Activated CD4-positive, alpha-beta T cell treated with anti-CD3 and anti-CD28 coated beads for 48 hours (primary cell): ENCODE measurements at places on chromosomes 11 and 22.

- DNase-seq = no peak
These were observed 2.1 kb downstream of the LRP5 start for GRCh38 chr11:68314203-68315170.

- DNase-seq = peak; percentile 63
These were observed 43.4 kb downstream of the CPT1A start for GRCh38 chr11:68798221-68798813.

DNA sequence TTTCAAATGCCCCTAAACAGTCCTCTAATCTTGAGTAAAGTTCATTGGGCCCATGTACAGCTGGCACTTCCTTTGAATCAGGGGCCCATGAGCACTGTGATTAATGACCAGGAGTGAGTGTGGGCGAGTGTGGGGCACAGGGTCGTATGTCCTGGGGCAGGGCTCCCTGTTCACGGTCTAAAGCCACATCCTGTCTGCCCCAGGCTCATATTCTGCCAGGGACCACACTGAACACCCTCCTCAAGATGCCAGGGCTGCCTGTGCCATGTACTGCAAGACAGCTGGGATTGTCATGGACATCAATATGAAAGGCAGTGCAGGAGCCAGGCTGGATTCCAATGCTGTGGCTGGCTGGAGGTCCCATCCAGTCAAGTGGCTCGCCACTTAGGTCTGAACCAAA is 130.5 kb downstream of the KIRREL3 start:
- DNase-seq = no peak

DNA sequence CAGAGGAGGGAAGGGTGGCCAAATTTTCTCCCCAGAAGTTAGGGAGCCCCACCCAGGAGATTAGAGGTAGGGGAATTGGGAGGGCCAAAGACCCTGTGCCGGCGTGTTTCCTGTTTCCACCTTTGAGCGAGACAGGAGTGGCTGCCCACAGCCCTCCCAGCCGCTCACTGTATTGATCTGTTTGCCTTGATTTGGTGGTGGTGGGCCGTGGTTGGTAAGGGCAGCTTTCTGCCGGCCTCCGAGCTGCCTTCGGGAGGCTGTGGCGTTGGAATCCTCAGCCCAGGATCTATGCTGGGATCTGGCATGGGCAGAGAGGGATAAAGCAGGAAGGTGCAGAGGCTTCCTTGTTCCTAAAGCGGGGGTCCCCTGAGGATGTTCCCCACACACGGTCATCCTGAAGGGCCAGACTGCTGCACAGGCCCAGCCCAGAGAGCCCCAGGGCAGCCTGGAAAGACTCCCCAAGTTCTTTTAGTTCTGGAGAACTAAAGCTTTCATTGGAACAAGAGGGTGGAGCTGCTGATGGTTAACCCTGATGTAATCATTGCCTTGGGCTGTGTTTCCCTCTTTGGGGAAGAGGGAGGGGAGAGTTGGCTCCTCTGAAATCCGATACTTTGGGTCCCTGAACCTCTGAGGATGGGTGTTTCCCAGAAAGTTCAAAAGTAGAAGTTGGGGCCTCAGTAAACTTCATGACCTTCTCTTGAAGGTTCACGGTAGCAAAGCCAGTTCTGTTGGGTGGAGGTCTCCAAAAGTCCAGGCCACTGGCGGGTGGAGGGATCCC is 7.2 kb downstream of the FAM83F start:
- no peak for DNase-seq

DNA sequence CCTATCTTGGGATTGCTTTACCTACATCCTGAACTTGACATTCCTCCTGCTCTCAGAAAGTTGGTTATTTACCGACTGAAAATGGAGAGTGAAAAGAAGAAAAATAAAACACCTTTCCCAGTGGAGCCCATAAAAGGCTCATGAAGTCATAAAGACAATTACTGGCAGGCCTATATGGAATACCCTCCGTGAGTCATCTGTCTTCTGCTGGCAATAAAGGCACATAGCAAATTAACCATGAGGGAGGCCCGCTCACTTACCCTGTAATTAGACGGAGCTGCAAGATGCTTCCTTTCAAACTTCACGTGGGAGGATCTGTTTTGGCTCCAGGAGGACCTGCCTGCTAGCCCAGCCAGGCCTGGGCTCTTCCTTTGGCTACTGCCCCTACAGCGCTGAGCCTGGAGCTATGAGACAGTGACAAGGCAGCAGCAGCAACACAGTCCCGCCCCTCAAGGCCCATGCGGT is 540.4 kb downstream of the BUD13 start:
- no peak for DNase-seq

DNA sequence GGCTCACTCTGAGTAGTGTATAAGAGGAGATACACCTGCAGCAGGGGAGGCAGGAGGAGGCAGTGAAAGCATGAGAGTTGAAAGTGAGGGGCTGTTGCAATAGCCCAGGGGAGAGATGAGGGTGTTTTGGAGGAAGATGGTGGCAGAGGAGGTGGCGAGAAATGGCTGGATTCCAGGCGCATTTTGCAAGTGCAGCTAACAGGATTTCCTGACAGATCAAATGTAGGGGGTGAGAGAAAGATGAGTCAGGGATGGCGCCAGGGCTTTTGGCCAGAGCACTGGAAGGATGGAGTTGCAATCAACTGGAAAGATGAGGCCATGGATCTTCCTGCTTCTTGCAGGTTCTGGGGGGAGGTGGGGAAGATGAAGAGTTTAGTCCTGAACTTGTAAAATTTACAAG is 16.8 kb upstream of the TSPAN18 start:
- no peak for DNase-seq

- DNase-seq = peak; percentile 19
These were observed 3.4 kb downstream of the SCGB1D4 start for GRCh38 chr11:62295504-62295903.

- DNase-seq = no peak
These were observed 58.0 kb upstream of the CHST1 start for GRCh38 chr11:45723397-45723796.
